AG04450 (cell line): ENCODE measurements at places on chromosomes 1 and 21. TPM values are rescaled to one million over a fixed set of nuclear protein-coding genes. Genes with fewer than 3 reads are reported as not detected.

The AGMAT gene
- 0.68 and 0.74 TPM in 2 replicates for polyA plus RNA-seq

The CLCN6 gene
- 9.0 and 10.7 TPM in 2 replicates for polyA plus RNA-seq

The IL20 gene
- polyA plus RNA-seq = not detected in 2 replicates

The UTS2 gene
- polyA plus RNA-seq = 0.06 TPM in 1 of 2 replicates, not detected in the other

The RXFP4 gene
- not detected in 2 replicates for polyA plus RNA-seq

The RRP1B gene
- 15.4 and 17.4 TPM in 2 replicates for polyA plus RNA-seq

The ICOSLG gene
- polyA plus RNA-seq = 0.06 TPM in 1 of 2 replicates, not detected in the other

The SERPINC1 gene
- polyA plus RNA-seq = 0.09 and 0.16 TPM in 2 replicates

The TMEM167B gene
- 38.8 and 39.0 TPM in 2 replicates for polyA plus RNA-seq

The CFAP126 gene
- not detected in 2 replicates for polyA plus RNA-seq

The ACTN2 gene
- polyA plus RNA-seq = not detected in 2 replicates

The TEDDM1 gene
- not detected in 2 replicates for polyA plus RNA-seq

The MANEAL gene
- polyA plus RNA-seq = 0.32 and 0.65 TPM in 2 replicates

The IL19 gene
- polyA plus RNA-seq = 0.07 TPM in 1 of 2 replicates, not detected in the other

The BARHL2 gene
- not detected in 2 replicates for polyA plus RNA-seq

The RPTN gene
- not detected in 2 replicates for polyA plus RNA-seq

The DNALI1 gene
- 13.1 and 14.2 TPM in 2 replicates for polyA plus RNA-seq

The SMCP gene
- polyA plus RNA-seq = not detected in 2 replicates

The WNT9A gene
- 0.74 and 0.91 TPM in 2 replicates for polyA plus RNA-seq

The DPT gene
- not detected in 2 replicates for polyA plus RNA-seq

The TTC13 gene
- polyA plus RNA-seq = 8.1 and 10.6 TPM in 2 replicates
